ENCODE measurements at places on chromosomes 3 and 15.
A peak's percentile ranks its signal among the peaks of the same experiment; 100 is the strongest.

- no peak for DNase-seq
These were observed 502.4 kb downstream of the LPP start for GRCh38 chr3:188656196-188656982.

DNA sequence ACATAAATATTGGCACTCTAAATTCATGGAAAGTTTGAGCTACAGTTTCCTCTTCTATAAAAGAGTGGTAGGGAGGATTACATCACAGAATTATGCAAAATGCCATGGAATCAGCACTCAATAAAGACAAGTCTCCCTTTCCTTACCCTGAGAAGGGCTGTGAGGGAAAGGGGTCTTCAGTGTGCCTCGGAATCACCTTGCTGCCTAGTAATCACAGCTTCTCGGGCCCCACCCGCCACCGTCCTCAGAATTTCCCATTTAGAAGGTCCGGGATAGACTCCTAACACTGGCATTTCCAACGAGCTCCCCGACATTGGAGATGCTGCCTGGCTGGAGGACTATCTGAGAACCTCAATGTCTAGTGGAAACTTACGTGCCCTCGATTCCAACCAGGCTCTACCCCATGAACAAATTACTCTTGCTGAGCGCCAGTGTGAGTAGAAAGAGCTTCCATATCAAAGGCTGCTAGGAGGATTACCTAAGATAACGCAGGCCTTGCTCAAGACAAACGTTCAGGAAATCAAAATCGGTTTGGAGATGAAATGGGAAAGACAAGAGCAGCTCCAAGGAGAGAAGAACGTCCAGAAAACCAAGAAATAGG, 92.1 kb upstream of the CHD2 start:
- DNase-seq: peak; percentile 70

DNA sequence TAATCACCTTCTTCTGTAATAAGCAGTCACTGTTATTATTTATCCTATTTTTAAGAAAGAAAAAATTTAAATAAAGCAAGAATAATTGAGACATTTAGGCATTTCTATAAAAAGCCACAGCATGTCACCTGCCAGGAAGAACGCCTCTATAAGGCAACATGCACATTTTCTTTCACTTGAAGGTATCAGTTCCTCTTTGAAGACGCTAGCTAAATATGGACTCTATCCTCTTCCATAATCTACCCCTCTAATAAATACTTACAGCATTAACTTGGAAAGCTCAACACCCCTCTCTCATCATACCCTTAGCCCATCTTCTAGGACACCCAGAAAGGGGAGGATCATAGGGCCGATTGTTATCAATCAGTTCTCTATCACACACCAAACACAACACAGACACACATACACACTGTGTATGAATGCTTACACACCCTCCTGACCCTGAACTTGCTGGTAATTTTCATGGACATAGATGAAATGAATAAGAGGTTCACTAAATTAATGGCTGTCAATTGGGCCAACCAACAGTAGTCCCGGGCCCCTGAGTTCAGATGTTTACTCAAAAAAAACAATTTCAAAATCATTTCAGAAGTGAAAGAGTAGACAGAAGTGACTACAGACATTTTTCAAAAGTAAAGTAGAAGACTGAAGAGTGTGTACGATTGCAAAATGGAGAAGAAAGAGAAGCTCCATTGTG, 102.5 kb downstream of the ZMAT3 start:
- no peak for DNase-seq

DNA sequence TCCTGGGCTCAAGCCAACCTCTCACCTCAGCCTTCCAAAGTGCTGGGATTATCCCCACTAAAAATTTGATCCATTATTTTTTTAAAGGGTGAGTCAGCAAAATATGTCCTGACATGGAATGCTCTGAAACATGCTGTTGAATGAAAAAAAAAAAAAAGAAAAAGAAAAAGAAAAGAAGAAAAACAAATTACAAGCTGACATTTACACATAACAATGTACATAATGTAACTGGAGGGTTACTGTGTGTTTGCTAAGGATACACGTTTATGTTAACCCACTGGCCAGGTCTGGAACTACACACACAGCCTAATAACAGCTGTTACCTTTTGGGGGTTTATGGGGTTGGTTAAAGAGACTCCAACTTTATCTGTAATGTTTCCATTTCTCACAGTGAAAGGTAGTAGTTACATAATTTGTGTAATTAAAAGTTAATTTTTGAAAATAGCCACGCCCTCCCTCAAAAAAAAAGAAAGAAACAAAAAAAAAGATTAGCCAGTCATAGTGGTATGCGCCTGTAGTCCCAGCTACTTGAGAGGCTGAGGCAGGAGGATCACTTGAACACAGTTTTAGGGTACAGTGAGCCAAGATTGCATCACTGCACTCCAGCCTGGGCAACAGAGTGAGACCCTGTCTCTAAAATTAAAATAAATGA, 3.1 kb upstream of the MESP2 start:
- no peak for DNase-seq

- no peak for DNase-seq
These were observed 15.3 kb downstream of the HESX1 start for GRCh38 chr3:57184526-57184925.

DNA sequence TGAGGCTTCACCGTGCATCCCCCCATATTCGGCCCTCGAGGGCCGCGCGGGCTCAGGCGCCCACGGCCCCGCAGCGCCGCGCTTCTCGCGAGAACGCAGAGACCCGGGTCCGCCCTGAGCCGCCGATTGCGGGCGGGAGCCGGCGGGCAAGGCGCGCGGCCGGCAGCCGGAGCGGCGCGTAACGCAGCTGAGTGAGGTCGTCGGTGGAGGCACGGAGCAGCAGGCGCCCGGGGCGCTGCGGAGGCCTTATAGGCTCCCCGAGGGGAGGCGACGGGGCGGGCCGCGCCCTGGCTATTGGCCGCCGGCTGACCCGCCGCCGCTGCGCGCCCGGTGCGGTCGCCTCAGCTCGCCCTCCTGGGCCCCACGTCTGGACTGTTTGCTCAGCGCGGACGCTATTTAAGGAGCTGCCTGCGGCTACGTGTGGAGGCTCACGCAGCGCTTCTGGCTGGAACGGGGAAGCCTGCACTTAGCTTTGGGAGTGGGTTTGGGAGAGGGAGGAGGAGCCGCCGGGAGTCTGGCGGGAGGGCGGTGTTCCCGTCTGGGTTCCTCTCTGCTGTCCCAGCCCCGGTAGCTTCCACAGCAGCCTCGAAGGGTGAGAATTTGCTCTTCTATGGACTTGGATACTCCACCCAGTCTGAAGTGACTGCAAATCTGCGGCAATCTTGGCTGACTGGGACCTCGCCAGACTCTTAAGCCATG, at the start of gene PLOD2:
Gene PLOD2, minus strand, starts transcription at position 221 of the 699 bp plus-strand sequence. Its CDS starts 195 bp downstream, at position 26.
- DNase-seq: no peak

DNA sequence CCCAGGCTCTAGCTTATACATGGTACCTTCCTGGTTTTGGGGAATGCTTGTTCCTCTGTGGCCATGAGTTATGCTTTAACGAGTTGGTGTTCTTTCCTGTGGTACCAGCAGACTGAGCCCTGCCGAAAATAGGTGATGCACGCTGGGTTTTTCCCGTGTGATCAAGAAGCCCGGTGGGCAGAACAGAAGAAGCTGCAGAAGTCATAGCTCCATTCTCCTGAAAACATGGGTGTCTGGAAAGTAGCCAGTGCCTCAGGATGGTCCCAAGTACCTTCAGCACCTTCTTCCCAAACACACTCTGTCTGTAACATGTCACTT, 25.2 kb downstream of the MAPKBP1 start:
- peak; percentile 53 for DNase-seq

GRCh38 chr3:188401244-188401993, 247.5 kb downstream of the LPP start:
- no peak for DNase-seq

- no peak for DNase-seq
These were observed 195.0 kb upstream of the UBE3A start for GRCh38 chr15:25633862-25634261.

DNA sequence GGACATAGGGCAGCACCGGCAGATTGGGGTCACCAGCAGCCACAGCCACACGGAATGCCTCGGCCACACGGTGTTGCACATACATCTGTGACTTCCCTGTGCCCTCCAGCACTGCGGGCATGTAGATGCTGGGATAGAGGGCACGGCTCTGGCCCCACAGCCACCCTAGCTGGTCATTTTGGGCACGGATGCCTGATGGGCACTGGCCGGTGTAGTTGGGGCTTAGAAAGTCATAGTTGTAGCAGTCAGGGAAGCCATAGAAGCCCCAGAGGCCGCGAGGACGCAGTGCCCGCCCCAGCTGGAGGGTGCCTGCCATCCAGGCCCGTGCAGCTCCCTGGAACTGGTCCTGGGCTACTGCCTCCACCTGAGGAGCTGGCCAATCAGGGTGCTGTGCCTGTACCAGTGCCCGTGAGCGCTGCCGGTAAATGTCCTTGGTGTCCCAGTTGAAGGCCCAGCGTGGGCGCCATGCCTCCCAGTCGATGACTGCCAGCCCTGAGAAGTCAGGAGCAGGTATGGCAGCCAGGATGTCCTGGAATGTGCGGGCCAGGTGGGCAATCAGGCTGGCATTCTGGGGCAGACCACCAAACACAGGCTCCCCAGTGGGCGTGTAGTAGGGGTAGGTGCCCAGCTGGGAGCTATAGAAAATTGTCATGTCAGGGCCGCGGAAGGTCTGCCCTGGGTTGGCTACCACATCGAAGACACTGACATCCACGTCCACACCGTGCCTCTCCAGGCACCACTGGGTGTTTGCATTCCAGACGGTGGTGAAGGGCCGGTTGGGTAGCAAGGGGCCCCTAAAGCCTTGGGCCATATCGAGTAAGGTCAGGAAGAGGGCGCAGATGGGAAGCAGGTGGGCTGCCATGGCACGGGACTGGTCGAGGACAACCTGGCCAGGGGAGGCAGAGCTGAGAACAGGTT, 1.0 kb downstream of the HYAL1 start:
- peak; percentile 61 for DNase-seq

GRCh38 chr3:5138214-5138981, 16.3 kb downstream of the ARL8B start:
- DNase-seq: no peak

GRCh38 chr3:56694867-56695683, 12.0 kb upstream of the TASOR start:
- DNase-seq: no peak

DNA sequence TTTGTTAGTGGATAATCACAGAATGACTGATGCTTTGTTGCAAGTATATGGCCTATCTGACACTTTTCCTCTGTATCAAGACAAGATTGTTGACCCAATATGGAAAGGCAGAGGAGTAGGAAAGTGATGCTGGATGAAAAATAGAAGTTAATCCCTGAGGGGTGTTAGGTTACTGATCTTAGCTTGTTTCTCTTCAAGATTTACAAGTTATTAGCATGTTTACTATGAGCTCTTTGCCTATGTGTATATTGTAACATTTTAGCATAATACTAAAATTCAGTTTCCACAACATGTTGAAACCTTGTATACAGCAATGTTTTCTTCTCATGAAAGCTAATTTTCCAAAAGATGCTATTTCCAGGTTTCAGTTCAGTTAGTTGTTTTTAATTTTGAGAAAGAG, 120.4 kb upstream of the CCNL1 start:
- DNase-seq: no peak

All from activated effector memory CD4-positive, alpha-beta T cell treated with anti-CD3 and anti-CD28 coated beads, Interleukin-2, amount 50 U/mL, for 16 hours (primary cell).